Activated CD4-positive, alpha-beta memory T cell treated with anti-CD3 and anti-CD28 coated beads for 36 hours (primary cell): ENCODE measurements at places on chromosomes 6 and 20.

DNA sequence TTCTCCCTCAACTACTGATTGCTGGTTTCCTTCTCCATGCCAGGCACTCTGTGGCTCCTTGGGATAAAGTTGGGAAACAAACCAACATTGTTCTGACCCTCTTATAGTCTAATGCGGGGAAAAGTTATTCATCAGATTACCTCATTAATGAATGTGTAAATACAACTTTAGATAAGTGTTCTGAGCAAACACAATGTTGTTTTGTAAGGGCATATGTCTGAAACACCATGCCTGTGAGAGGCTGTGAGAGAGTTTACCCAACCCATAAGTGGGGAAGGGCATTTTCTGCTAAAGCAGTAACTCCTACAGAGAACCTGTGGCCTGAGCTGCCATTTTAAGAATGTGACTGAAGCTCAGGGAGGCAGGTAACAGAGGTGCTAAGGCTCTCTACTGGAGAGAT is 283.5 kb downstream of the KHDC1L start:
- DNase-seq = no peak

DNA sequence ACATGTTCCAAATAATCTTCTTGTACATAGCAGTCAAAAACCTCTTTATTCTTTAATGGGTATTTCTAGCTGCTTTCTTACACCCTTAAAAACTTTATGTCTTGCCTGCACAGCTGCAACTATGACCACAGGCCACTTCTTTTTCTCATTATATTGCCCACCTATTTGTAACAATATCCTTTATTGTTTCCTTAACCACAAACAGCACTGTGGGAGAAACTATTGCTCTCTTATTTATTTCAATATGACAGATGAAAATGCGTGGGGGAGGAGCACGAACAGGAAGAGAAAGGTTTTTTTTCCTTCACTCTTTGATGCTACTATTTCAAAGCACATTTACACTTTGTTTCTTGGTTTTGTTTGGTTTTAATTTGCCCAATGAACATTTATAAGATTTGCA is 253.5 kb downstream of the GJA1 start:
- no peak for DNase-seq

- DNase-seq = no peak
Measured at GRCh38 chr6:54621285-54621684, 225.3 kb upstream of the FAM83B start.

- DNase-seq = no peak
Measured at GRCh38 chr6:67639161-67639560, 995.9 kb upstream of the ADGRB3 start.

DNA sequence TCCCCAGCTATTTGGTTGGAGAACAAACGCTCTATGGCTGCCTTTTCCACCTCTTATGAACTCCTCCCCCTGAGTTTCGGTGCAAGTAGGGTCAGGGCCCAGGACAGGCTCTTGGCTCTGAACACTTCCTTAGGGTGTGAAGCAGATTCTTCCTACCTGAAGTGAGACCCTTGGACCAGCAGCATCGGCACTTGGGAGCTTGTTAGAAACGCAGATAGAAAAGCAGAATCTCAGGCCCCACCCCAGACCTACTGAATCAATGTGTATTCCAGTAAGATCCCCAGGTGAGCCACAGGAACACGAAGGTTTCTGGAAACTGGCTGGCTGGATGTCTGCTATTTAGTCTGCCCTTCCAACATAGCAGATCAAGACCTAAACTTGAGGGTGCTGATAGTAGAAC is 3.2 kb downstream of the FAM50B start:
- no peak for DNase-seq

GRCh38 chr6:107763946-107764345 is 60.2 kb downstream of the SCML4 start:
- DNase-seq = no peak

DNA sequence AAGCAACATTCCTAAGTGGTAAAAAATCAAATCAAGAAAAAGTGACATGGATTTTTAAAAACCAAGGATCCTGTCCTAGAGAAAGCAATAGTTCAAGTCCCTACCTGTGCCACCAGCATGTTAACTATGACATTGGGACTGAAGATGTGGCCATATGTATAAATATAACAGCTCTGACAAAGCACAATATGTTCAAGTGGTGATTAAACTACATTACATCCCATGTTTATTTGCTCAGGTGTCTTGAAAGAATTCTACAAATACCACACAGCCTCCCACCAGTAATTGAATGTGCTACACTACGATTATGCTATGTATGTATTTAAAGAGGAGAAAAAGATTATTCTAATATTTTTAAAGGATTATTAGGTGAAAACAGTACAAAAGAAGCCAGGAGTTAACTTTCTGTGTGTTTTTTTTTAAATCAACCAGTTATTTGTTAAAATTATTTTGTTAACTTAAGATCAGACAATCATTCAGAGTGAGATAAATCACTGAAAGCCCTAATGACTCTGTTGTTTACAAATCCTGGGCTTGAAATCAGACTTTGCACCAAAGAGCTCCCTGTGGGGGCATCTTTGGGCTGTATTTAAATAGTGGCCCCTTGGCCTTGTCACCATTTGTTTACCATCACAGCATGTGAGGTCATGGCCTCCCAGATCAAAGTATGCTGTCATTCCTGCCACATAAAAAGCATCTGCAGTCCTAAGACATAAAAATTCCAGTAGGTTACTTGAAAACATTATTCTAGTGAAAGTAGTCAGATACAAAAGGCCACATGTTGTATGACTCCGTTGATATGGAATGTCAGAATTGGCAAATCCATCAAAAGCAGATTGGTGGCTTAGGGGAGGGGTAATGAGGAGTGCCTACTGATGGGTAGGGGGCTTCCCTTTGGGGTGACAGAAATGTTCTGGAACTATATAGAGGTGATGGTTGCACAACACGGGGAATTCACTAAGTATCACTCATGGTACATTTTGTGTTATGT is 17.1 kb downstream of the TTLL2 start:
- DNase-seq = no peak

DNA sequence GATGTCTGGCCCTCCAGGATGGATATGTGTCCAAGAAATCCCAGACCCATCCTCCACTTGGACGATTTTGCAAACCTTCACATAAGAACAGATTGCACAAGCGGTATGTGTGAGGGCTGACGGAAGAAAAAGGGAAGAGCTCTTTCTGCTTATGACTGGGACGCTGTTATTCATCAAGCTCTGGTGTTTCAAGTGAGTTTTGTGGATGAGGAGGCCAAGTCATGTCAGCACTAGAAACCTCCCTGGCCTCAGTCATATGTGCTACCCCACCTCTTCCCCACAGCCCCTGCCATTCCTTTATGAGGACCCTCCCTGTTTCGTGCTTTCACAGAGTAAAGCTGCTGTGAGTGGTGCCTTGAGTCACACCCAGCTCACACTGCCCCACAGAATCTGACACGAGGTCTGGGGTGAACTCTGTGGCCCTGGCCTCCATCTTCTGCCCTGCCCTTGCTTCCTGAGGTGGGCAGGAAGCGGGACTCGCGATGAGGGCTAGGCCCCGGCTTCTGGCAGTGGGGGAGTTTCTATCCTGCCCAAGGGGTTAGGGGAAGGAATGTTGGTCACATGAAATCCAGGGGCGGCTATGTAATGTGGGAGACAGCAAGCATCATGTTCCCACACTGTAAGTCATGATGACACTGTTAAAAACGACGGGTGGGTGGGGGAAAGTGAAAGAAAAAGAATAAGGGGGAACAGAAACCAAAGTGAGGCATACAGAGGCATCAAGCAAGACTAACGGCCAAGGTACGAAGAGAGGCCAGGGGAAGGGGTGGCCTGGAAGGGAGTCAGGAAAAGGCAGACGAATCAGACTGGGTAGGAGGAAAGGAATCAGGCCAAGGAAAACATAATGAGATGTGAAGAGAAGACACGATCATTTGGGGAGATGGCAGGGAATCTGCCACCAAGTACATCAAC is 78.1 kb downstream of the PRDM1 start:
- peak; percentile 90 for DNase-seq

- DNase-seq = no peak
Measured at GRCh38 chr20:25067102-25067987, 9.4 kb upstream of the ACSS1 start.

DNA sequence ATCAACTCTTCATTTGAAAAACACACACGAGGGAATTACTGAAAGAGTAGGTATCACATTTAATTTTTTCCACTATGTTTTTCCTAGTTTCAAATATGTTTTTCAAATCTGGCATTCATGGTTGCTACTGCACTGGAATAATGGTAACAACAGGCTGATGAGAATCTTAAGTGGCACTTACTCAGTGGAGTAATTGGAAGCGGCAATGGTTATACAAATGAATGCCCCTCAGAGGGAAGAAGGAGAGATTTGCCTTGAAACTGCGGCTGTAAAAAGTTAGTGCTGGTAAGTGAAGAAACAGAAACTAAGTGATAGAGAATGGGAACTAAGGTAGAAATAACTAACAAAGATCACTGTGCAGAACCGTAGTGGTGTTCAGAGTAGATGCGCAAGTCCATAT is 41.0 kb upstream of the PDE7B start:
- no peak for DNase-seq

DNA sequence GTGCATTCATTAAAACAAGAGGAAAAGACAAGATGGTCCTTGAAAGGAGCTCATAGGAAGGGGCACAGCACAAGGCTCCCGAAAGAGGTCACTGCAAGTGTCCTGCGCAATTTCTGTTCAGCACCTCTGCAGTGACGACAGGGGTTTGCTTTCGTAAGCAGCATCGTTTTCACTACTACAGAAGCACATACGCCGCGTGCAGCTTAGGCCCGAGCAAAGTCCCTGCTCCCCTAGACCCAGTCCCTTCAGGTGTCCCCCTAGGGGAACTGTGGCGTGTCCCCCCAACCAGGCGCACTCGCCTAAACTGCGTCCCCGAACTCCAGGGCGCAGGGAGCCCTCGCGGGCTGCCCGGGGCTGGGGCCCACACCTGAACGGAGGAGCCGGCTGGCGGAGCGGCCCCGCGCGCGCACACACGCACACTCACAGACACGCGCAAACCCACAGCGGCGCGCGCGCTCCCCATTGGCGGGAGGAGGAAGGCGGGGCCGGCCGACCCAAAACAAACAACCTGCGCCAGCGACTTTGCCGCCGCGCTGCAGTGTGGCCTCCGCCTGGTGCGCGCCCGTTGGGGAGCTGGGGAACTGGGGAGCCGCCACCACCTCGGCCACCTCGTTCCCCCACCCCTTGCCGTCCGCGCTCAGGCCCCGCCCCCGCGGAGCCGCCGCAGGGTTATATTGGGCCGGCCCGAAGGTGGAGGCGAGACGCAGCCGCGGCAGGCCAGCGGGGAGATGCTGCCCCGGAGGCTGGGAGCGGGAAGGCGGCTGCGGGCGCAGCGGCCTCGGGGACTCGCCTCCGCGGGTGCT is at the start of gene FOXQ1:
Gene FOXQ1, plus strand, starts transcription at position 699 of the 803 bp plus-strand sequence. CDS start 607 bp downstream, outside the sequence.
- peak; percentile 16 for DNase-seq

GRCh38 chr6:149314325-149314905 is 3.1 kb upstream of the TAB2 start:
- DNase-seq = no peak

DNA sequence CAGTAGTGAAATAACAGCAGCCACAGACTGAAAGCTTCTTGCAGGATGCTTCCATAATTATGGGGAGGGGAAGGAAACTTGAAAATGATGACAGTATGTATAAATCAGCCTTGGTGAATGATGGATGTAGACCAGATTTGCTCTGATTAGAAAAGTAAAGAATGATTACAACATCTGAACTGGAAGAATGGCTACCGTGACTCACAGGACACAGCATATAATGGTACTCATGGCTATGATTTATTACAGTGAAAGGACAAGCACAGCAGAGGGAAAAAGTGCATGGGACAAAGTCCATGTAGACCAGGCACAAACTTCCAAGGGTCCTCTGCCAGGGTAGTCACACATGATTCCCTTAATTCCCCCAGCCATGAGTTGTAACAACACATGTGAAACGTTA is 70.7 kb upstream of the POPDC3 start:
- no peak for DNase-seq

DNA sequence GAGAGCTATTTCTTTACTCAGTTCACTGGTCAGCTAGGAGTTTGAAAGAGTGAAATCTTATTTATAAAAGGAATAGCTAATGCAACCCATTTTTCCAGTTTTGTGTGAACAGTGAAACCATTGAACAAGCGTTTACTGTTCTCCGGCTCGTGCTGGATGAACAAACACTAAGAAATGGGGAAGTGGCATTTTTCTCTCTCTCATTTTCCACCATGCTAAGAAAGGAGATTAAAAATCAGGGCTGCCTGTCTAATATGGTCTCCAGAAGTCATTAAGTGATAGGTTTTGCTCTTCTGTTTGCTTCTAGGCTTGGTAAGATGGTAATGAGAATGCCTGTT is 774 bp upstream of the SFT2D1 start:
- DNase-seq = no peak

DNA sequence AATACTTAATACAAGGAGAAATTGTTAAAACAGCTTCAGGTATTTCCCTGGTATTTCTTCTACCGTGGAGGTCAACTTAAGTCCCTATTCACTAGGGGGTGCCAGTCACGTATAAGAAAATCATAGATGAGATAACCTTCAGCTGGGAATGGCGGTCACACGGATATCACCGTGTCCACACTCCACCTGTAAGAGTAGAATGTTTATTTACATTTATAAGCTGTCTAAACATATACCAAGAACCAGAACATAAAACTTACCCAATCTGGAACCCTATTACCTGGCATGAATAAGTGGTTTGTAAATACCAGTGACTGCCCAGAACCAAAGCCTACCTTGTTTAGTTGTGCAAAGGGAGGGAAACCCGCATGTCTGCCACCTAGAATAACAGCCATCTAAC is 1.9 kb upstream of the ELOVL4 start:
- DNase-seq = peak; percentile 68

DNA sequence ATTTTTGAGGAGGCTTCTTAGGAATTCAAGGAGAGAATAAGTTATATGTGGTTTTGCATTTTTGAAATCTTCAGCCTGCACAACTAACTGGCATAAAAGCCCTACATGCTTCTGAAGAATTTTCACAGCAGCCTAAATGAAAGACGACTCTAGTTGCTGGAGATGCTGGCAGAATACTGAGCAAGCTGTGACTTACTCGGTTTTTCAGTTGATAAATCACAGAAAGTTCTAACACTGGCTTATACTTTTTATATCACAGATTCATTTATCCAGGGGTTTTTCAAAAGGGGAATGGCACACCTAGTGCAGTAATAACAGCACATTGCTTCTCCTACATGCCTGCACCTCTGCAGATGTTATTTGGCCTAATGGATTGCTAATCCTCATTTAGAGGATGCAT is 134.6 kb downstream of the IMPG1 start:
- DNase-seq = no peak

DNA sequence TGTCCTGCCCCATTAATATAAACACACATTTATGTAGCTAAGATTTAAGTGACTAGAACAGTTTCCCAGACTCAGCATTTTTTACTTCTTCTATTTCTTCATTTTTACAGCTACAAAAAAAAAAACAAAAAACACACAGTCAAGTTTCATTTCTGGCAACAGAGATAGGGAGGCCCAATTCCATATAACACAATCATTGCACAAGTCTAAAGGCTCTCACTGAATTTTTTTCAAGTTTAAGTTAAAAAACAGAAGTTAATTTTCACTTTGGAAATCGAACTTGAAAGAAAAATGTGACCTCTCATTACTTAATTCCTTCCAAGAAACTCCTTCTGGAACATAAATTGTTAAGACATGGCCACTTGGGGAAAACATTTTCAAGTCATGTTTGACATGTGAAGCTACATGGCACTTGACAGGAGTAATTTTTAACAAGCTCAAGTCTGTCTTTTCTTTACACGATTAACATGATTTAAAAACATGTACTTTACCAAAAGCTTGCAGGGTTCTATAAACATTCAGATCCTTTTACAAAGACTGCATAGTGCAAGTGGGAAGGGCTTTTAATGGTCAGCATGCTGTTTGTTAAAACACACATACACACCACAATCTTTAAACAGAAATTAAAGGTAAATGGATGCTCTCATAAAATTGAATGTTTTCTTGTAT is 100.1 kb upstream of the CCDC28A start:
- DNase-seq = no peak

- DNase-seq = peak; percentile 77
Measured at GRCh38 chr6:130575971-130576370, 210.2 kb downstream of the TMEM200A start.
